ENCODE measurements at places on chromosomes 11 and 22. TPM values are rescaled to one million over a fixed set of nuclear protein-coding genes. Genes with fewer than 3 reads are reported as not detected.

DNA sequence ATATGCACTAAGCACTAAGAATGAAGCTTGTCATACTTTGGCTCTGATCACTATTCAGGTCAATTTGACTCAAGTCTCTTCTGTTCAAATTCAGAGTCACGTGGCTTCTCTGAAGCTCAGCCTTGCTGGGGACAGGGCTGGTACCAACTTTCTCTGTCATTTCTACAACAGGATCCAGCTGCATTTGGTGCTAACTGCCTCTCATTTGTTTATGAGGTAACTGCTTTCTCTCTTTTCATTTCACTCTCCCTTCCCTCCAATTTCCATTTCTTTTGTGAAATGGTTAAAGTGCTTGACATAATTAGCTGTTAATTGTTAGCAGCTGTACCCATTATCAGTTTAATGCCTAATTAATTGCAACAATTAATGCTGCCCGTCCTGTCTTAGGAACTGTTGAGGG is 259.7 kb upstream of the PLET1 start:
- no peak for DNase-seq

GRCh38 chr11:1868636-1869291 is 15.9 kb downstream of the LSP1 start:
- no peak for DNase-seq

GRCh38 chr11:93517611-93518010 is 25.6 kb downstream of the SMCO4 start:
- no peak for DNase-seq

DNA sequence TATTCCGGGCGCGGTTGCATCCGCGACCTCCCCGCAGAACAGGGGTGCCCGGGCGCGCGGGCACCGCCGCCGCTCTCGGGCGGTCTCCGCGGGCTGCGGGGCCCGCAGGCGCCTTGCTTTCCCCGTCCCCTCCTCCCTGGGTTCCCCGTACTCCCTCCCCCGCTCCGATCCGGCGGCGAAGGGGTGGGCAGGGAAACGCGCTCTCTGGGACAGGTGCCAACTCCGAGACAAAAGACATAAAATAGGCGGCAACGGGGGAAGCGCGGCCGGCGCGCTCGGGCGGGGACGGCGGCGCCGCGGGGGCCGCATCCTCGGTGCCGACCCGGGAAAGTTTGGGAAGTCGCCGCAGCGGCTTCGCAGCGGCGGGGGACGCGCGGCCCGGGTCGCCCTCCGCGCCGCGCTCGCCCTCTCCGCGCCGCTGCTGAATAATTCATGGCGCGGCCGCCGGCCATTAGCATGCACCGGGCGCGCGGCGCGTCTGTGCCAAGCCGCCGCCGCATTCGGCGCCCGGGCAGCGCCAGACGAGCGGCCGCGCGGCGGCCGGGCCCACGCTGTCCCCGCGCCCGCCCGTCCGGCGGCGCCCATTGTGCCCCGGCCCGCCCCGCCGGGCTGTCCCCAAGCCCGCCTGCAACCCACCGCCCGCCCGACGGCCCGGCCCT is 78.7 kb upstream of the PPARA start:
- peak; percentile 91 for DNase-seq

DNA sequence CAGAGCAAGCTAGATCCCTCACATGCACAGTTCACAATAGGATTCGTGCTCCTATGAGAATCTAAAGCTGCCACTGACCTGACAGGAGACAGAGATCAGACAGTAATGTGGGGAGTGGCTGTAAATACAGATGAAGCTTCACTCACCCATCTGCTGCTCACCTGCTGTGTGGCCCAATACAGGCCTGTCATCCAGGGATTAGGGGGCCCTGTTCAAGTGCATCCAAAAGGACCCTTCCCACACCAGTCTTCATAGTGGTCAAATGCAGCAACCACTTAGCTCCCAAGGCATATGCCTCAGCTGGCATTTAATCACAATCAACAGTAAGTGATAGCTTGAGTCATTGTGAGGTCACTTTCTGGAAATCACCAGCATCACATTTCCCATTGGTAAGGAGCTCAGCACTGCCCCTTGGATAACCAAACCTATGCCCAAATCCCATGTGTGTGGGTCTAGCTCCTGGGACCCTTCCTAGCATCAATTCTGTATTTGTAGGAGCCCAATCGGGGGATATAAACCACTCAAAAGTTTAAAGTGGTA is 65.6 kb downstream of the OR4C45 start:
- DNase-seq = no peak

DNA sequence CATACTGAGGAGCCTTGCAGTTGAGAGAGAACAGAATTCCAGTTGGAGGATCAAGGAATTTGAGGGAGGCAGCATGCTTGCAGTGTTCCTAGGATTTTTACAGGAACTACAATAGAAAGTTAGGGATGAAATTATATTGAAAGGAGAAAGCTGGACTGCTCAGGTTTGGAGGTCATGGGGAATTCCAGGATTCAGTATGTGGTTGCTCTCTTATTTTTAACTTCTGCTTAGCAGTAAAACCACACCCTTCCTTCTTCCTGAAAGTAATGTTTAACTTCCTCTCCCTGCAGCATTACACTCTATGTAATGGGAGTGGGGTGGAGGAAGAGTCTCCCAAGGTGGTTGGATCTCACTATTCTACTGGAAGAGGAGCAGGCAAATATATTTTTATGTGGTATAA is 31.3 kb downstream of the CTNND1 start:
- no peak for DNase-seq

- DNase-seq = no peak
These were observed 7.3 kb upstream of the PAX6 start for GRCh38 chr11:31818425-31818755.

DNA sequence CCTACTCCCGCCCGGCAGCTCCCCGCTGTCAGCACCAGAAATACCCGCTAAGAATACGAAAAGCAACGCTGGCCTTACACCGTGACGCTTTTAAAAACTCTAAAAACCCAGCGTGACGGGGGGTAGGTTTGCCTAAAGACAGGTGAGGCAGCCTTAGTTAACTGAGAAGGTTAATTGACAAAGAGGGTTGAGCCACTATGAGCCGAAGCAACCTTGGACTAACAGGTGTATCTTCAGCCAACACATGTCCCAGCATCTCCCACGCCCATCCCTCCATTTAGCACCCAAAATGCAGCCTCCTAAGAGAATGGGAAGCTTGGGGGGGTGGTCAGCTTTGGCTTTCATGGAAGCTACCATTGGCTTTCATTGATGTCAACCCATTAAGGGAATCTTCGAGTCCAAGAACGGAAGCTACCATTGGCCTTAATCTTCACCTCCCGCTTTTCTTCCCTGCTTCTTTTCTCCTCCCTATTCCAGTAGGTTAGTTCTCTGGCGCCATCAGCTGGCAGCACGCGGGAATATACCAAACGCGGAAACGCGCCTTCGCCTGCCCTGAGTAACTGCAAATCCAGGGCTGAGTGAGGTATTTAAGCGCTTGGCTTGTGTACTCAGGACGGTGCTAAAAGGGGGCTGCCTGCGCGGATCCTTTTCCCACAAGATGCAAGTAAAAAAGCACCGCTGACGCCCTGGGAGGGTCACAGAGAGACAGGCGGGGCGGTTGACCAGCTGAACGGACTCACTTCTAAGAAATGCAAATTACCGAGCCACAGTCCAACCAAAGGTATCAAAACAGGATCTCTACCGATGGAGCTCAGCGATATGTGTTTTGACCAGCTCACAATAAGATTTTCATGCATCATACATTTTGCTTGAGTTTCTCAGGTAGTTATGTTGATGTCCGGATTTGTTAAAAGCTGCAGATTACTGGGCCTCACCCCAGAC is 38.5 kb upstream of the GLYATL1 start:
- peak; percentile 95 for DNase-seq

GRCh38 chr11:128246810-128247594 is 340.4 kb downstream of the ETS1 start:
- no peak for DNase-seq

DNA sequence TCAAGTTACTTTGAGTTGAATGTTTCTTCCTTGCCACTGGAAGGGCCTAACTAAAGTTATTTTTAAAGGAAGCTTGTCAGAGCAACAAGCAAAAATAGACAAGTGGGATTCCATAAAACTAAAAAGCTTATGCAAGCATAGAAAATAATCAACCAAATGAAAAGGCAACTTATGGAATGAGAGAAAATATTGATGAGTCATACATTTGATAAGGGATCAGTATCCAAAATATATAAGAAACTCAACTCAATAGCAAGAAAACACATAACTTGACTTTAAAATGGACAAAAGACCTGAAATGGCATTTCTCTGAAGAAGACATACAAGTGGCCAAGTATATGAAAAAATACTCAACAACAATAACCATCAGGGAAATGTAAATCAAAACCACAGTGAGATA is 264.5 kb upstream of the UBASH3B start:
- DNase-seq = no peak

DNA sequence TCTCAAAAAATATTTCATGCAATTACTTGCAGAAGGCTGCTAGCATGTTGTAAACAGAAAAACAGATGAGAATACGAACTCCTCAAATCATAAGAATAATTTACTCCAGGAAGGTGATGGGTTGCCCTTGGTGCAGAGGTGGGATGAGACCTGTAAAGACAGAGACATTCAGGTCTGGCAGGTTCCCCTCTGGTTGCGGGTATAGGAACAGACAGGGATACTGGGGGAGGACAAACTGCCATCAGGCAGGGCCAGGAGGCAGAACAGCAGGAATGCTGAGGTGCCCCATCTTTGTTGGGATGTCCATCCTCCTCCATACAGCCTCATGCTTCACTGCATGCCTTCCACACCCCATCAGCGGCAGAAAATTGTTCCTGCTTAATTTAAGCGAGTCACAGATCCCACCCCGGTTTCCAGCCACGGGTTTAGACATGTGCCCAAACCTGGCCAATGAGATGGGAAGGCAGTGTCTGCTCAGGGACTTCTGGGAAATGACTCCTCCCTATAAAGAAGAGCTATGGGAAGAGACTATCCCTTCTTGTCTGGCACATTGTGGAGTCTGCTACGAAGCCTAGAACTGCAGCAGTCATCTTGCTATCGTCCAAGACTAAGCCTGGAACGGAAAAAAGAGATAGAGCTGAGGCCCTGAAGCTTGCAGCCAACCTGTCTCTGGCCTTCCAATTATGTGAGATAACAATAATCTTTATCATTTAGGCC is 23.1 kb upstream of the IRAG1 start:
- no peak for DNase-seq

DNA sequence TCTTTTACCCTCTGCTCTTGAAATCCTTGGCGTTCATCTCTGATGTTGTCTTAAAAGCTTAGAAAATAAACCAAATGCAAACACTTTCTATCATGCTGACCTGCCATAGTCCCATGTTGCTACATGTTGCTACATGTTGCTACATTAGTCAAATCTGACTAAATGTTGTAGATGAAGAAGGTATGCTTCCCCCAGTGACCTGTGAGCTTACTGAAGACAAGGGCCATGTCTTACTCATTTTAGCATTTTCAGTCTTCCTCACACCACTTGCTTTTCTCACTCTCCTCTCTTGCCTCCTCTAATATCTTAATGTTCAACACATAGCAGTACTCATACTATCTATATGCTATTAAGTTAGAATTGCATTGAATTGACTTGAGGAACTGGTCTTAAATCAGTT is 346.4 kb upstream of the MTNR1B start:
- DNase-seq = no peak

DNA sequence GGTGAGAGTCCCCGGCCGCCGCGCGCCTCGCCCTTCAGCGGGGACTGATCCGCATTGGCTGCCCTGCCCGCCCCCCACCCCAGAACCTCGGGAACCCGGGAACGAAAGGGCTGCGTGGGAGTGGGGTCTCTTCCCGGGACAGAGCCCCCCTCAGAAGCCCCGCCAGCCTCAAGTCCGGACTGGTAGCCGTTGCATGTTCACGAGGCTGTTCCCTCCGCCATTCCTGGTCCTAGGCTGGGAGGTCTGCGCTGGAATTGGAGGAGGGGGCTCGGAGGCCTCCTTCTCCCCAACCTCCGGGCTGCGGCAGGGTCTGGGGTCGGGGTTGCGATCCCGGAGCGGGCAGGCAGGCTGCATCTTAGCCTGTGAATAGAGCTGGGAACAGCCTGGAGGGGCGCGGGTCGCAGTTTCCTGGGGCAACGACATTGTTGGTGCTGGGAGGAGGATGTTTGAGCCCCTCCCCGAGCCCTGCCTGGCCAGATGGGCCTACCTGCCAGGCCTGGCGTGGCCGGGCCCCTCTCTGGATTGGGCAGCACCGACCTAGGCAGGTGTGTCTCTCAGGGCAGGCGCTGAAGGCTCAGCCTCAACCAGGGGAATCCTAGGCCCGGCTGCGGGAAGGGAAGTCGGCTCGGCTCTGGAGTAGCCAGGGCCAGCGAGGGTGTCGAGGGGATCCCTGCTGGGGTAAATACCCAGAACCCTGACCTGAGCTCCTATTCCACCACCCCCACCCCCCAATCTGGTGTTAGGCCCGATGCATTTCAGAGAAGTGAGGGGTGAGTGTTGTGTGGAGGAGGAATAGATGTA is 670 bp downstream of the MAPK8IP1 start:
- peak; percentile 55 for DNase-seq

DNA sequence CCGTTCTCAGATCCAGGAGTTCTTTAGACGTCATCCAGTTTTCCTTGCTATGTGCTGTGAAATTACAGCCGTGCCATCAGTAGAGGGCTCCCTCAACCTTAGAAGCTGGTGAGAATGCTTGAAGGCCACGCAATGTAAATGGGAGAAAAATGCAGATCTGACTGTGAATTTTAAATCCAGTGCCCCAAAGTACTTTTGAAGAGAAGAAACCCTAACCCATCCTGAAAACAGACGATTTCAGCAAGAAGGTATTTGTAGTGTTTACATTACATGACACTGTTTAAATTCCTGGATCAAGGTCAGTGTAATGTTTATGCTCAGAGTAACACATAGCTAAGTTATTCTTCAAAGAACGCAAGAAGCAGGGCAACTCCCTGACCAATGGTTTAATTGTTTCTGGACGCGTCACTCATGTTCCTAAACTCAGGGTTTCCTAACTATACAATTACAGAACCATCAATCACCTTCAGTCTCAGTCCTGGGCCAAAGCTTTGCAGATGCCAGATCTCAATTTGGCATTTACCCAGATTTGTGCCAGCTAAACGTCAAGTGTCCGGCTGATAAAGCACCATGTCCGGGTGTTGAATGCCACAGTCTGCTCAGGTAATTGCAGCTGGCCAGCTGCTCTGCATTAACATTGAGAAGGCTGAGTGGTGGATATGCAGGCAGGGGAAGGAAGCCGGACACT is 38.2 kb downstream of the ADAMTS8 start:
- DNase-seq = peak; percentile 72

GRCh38 chr11:67616431-67617242 is 9.9 kb downstream of the NDUFV1 start:
- DNase-seq = no peak

The OR5W2 gene
- not detected for polyA plus RNA-seq

The KCNA4 gene
- polyA plus RNA-seq = 0.27 TPM

The APOBEC3A gene
- polyA plus RNA-seq = not detected
